ENCODE measurements at places on chromosomes 12 and 14.

GRCh38 chr14:69683971-69684370 is 72.6 kb downstream of the SUSD6 start:
- no peak for DNase-seq

GRCh38 chr12:1972260-1972659 is 32.0 kb downstream of the DCP1B start:
- no peak for DNase-seq

- DNase-seq, result no peak
These were observed 108.9 kb downstream of the GPR135 start for GRCh38 chr14:59356312-59356711.

DNA sequence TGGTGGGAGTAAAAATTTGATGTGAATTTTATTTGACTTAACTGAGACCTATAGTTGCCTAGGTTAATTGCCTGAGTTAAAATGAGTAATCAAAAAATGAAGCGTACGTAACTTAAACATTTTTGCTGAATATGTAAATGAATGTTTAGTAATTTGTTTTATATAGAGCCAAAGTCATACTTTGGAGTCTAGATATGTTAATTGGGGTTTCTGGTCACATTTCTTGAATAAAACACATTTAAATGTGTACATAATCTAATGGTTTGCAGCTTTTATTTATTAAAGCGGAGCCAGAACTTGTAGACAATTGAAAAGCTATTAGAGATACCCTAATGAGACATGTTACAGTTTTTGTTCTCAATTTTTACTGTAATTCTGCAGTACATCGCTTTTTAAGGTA is 71.2 kb downstream of the AEBP2 start:
- no peak for DNase-seq
